SJSA1 (cell line): ENCODE measurements at places on chromosomes 7 and 10.

GRCh38 chr10:87058171-87058570 is 36.5 kb downstream of the GLUD1 start:
- no peak for DNase-seq

- no peak for DNase-seq
These were observed 24.9 kb downstream of the CALML3 start for GRCh38 chr10:5549462-5550249.

- no peak for DNase-seq
These were observed 30.8 kb downstream of the C10orf143 start for GRCh38 chr10:130079614-130080460.

- DNase-seq = no peak
These were observed 139.2 kb upstream of the RET start for GRCh38 chr10:42937649-42938180.

DNA sequence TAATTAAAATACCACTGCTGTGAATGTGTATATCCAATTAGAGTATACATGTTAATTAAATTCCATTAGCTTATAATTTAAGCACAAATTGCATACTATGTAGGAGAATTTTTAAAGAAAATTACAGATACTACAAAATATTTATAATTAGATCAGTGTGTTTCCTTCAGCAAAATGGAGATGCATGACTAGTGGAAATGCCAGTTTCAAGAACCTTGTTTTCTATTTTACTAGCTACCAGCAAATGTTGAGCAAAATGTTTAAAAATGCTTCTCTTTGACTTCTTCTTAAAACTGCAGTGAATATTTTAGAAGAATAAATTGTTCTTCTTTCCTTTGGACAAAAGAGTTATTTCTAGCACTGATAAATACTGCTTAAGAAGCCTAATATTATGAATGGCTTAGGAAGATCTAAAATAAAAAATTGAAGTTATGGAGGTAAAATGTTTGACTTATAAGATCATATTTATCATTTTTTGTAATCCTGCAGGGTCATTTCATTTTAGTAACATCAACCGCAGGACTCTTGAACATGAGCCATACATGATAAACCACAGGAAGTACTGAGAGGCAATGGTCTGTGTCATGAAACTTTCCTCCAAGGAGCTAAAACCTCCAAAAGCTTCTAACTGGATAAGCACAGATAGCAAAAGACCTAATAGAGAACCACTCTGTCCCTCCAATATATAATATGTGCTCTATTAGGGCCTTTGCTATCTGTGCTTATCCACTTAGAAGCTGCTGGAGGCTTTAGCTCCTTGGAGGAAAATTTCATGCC is 1066.0 kb upstream of the CELF2 start:
- no peak for DNase-seq

DNA sequence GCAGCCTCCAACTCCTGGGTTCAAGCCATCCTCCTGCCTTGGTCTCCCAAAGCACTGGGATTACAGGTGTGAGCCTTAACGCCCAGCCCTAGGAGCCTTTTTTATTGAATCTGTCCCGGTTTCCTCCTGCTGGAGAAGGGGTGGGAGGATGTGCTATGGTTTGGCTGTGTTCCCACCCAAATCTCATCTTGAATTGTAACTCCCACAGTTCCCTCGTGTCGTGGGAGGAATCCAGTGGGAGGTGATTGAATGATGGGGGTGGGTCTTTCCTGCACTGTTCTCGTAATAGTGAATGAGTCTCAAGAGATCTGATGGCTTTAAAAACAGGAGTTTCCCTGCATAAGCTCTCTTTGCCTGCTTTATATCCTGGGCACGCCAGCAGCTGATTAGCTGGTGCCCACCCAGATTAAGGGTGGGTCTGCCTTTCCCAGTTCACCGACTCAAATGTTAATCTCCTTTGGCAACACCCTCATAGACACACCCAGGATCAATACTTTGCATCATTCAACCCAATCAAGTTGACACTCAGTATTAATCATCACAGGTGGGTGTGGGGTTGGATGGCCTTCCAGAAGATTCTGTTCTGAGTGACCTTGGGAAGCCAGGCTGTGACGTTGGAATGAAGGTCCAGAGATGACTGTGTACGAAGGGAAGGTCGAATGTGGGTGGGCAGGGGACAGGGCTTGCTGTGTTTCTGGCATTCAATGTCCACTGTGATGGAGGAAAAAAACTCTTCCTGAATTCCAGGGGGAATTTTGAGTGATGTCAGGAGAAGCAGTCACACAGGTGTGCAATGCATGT is 33.8 kb upstream of the CUX1 start:
- DNase-seq = no peak

DNA sequence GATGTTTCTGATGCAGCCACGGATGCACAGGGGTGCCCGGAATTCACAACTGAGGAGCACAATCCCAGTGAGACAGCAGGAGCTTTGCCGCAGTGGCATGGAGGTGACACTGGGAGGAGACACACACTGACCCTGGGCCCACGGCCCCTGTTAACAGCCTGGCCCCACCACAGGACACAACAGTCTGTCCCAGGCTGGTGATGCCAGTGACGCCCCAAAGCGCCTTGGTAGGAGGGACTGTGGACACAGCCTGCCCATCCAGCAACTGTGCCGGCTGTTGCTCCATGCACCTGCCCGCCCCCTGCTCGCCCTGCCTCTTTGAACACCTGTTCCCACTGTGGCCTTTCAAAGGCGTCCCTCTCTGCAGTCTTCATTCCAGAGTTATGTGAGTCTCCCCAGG is 49.8 kb downstream of the KLF6 start:
- DNase-seq = peak; percentile 40

- DNase-seq = no peak
These were observed 16.2 kb downstream of the PKD1L1 start for GRCh38 chr7:47932016-47932415.

DNA sequence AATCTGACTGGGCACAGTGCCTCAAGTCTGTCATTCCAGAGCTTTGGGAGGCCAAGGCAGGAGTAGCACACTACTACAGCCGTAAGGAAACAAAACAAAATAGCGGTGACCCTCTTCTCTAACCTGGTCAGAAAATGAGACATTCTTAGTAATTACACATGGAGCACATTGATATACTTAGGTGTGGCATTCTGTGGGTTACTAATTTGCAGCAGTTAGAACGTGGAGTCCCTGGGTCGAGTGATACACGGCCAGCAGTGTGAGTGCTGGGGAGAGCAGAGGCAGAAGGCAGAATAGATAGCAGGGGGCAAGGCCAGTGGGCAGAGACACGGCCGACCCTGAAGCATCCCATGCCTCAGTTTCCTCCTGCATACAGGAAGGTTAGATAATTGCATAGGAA is 28.9 kb upstream of the SFMBT2 start:
- DNase-seq = no peak

DNA sequence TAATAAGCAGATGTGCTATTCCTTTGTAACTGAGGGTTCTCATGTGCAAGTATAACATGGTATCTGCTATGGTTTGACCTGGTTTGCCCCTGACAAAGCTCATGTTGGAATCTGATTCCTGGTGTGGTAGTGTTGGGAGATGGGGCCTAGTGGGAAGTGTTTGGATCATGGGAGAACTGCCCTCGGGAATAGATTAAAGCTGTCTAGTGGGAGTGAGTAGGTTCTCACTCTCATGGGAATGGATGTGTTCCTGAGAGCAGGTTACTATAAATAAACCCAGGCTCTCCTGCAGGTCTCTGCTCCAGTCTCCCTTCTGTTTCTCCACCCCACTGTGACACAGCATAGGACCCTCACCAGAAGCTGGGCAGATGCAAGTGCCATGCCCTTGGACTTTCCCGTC is 97.7 kb downstream of the ATE1 start:
- no peak for DNase-seq

GRCh38 chr10:17056781-17057428 is 72.7 kb downstream of the CUBN start:
- DNase-seq = peak; percentile 61

GRCh38 chr10:67612577-67613537 is 83.1 kb downstream of the CTNNA3 start:
- peak; percentile 78 for DNase-seq

GRCh38 chr7:32516551-32517100 is 21.3 kb downstream of the AVL9 start:
- no peak for DNase-seq

DNA sequence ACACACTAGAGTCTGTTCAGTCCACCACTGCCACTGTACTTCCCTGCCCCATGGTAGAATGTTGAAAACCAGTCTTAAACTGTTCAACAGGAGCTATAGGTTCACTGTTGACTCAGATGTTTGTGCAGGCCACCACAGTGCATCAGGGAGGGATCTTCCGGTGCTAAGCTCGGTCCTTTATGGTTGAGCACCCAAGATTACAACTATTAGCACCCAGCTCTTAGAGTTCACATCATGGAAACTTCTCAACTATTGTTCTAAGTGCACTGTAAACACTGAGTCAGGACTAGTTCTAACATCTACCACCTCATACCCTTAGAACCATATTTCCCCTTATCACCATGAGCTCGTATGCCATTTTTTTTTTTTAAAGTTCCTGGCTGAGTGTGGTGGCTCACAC is 97.1 kb upstream of the MXI1 start:
- DNase-seq = no peak

GRCh38 chr7:31864646-31865045 is 177.6 kb downstream of the PPP1R17 start:
- DNase-seq = no peak

- no peak for DNase-seq
These were observed 96.6 kb upstream of the PARD3 start for GRCh38 chr10:34911661-34912205.

DNA sequence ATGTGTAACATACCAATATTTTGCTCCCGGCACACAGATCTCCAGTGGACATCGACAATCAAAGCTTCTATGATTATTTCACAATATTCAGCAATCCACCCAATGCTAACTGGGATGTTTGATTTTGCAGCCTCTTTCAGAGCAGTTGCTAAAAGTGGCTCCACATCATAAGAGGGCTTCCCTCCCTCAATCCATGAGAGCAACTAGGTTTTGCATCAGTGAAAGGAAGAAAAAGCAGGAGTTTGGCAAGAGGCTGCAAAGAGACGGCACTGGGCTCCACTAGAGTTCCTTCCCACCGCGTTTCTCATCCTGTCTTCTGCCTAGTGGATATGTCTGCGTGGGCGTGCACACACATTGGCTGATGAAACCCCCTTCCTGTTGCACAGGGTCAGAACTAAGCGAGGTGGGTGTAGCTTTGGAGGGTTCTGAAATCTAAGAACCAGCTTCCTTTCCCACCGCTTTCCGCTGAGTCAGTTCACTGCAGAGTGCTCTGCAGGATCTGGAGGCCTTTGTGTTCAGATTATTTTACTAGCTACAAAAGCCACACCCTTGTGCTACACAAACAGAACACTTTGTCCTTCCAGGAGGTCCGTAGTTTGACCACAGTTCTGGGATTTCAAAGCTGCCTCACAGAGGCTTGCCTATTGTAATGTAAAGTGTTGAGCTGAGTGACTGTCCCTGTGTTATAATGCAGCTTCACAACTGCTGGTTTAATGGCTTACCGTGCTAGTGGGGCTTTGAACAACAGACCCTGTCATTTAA is 28.1 kb downstream of the ARL4A start:
- peak; percentile 71 for DNase-seq

- DNase-seq = peak; percentile 81
These were observed 71.7 kb downstream of the MTURN start for GRCh38 chr7:30206491-30206890.

GRCh38 chr10:128520211-128520815 is 394.1 kb upstream of the MKI67 start:
- DNase-seq = no peak

DNA sequence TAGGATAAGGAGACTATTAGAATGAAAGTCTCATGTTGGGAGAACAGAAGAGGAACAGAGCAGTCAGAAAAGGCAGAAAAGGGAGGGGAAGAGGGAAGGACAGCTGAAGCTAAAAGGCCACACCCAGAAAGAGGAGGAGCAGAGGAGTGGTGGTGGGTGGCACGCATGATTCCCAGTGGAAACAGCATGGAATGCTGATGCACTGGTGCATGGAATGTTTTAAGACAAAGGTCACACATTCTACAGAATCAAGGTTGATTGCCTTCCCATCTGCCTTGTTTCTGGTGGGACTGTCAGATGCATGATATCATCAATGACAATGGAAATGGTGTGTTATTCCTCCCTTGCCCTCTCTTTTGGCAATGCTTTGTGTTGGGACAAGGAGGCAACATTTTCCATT is 285.4 kb upstream of the MKI67 start:
- no peak for DNase-seq

GRCh38 chr10:132009575-132009974 is 27.9 kb upstream of the BNIP3 start:
- DNase-seq = no peak

DNA sequence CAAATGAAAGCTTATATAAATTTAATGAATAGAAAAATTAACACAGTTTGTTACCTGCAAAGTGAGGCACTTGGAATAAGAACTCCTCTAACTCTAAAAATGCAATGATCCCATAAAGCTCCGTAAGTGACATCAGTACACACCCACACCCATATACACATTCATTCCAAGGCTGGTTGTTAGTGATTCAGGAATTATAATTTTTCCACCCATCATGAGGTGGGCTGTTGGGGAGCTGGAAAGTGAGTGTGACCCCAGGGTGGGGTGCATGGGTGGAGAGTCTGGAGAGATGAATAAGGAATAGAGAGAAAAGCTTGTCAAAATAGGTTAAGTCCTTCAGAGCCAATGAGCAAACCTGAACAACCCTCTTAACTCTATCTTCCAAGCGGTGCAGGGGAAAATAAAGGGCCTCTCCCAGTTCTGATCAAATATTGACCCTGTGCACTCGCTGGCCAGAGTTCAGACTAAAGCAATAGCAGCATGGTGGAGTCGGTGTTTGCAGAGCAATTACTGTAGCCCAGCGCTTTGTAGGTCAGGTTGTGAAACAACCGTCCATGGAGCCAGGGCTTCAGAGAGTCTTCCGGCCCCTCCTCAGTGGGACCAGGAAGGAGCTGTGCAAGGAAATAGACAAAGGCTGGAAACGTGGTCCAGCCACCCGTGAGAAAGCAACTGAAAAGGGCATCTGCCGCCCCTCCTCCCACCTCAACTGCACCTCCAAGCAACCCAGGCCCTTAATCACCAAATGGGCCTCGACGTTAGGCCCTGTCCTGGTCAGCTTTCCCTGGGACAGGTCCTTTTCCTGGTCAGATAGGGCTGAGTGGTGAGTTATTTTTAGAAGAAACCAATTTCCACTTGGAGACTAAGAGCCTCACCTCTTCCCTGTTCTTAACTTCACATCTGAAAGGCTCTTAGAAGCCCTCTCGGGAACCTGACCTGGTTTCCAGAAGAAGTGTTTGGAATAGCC is 61.2 kb downstream of the SH3PXD2A start:
- DNase-seq = no peak

GRCh38 chr7:99822731-99823718 is 4.8 kb upstream of the CYP3A43 start:
- DNase-seq = no peak

DNA sequence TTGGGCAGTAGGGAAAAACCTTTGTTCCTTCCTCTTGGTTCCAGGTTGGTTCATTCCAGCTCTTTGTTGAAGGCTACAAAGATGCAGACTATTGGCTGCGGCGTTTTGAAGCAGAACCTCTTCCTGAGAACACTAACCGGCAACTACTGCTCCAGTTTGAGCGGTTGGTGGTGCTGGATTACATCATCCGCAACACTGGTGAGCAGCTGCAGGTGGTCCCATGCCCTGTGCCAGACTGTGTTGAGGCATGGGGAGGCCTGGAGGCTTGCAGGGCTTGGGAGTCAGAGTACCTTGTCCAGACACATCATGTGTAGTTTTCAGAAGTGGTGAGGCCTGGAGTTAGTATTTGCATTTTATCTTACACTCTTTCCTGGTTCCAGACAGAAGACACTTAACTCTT is 16.3 kb downstream of the PI4K2A start:
- no peak for DNase-seq
